ENCODE measurements at places on chromosomes 11 and 22.

DNA sequence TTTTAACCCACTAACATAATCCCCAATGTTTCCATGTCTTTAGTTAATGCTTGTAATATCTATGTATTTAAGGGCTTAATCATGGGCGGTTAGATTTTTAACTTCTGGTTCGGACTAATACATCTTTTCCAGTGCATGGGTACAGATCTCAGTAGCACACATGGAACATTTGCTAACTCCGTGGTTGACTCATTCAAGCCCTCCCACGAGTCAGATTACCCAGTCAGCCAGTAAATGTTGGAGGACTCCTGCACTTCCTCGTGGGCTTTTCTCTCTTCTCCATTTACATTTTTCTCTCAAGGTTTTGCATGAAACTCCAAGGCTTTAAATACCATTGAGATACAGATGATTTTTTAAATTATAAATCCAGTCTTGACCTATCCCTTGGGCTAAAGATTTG lies 313.9 kb downstream of the ST3GAL4 start:
- no peak overlapping the region for H3K27ac ChIP-seq
- no peak overlapping the region for H3K4me3 ChIP-seq
- H3K36me3 ChIP-seq: no peaks in the 10 kb centered on the region
- H3K27me3 ChIP-seq: no peaks in the 10 kb centered on the region
- no peaks in the 10 kb centered on the region for H3K4me1 ChIP-seq
- DNase-seq: no peak

GRCh38 chr11:5288906-5289550 lies 12.7 kb downstream of the OR51B4 start:
- H3K27me3 ChIP-seq: no peaks in the 10 kb centered on the region
- no peak overlapping the region for H3K4me3 ChIP-seq
- DNase-seq: no peak
- no peak overlapping the region for H3K27ac ChIP-seq
- H3K4me1 ChIP-seq: no peaks in the 10 kb centered on the region

GRCh38 chr11:3169255-3170043 lies 4.3 kb upstream of the OSBPL5 start:
- no peaks in the 10 kb centered on the region for H3K27me3 ChIP-seq
- H3K36me3 ChIP-seq: no peaks in the 10 kb centered on the region
- H3K4me3 ChIP-seq: peak overlapping the region; percentile 41
- peaks cover 26% of the 10 kb centered on the region for H3K4me1 ChIP-seq
- no peak for DNase-seq

DNA sequence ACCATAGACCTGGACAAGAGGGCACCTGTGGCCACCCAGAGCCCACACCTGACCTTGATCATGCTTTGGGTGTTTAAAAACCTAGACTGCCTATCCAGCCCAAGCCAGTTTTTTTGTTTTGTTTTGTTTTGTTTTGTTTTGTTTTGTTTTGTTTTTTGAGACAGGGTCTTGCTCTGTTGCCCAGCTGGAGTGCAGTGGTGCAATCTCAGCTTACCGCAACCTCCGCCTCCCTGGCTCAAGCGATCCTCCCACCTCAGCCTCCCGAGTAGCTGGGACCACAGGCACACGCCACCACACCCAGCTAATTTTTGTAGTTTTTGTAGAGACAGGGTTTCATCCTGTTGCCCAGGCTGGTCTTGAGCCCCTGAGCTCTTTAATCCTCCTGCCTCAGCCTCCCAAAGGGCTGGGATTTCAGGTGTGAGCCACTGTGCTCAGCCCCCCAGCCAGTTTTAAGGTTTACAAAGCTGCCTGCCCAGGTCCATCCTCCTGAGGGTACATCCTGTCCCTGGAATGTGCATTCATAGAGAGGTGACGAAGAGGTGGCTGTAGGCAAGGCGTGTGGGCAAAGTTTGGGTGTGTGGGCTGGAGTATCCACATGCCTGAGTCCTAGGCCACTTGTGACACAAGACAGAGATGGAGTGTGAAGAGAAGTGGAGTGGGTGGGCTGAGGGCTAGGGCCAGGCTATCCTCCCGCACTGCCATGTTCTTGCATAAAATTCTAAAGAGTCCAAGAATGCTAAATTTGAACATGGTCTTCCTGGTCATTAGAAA lies 3.3 kb upstream of the CD82 start:
- no peaks in the 10 kb centered on the region for H3K36me3 ChIP-seq
- H3K27me3 ChIP-seq: no peaks in the 10 kb centered on the region
- H3K4me3 ChIP-seq: no peak overlapping the region
- H3K27ac ChIP-seq: no peak overlapping the region

DNA sequence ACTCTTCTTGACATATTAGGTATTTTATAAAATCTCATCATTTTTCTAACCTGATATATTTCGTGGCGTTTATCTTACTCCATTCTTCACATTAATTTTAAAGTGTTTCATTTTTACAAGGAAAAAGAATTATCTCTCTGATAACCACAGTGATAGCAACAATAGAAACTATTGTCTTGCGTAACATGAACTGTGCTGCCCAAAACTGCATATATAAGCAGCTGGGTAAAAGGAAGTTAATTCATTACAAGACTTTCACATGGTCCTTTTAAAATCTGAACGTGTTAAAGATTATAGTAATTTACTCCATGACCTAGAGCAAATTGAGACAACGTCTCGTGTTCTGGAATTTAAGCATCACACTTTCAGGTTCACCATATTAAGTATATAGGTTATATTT lies 210.4 kb upstream of the GRIA4 start:
- DNase-seq: no peak
- no peaks in the 10 kb centered on the region for H3K4me1 ChIP-seq
- no peaks in the 10 kb centered on the region for H3K27me3 ChIP-seq
- H3K4me3 ChIP-seq: no peak overlapping the region
- no peaks in the 10 kb centered on the region for H3K36me3 ChIP-seq
- H3K27ac ChIP-seq: no peak overlapping the region
